Activated CD8-positive, alpha-beta memory T cell treated with anti-CD3 and anti-CD28 coated beads for 24 hours (primary cell): ENCODE measurements at places on chromosomes 1 and 21.

GRCh38 chr1:175155473-175155856 lies 37.1 kb downstream of the KIAA0040 start:
- DNase-seq: no peak

DNA sequence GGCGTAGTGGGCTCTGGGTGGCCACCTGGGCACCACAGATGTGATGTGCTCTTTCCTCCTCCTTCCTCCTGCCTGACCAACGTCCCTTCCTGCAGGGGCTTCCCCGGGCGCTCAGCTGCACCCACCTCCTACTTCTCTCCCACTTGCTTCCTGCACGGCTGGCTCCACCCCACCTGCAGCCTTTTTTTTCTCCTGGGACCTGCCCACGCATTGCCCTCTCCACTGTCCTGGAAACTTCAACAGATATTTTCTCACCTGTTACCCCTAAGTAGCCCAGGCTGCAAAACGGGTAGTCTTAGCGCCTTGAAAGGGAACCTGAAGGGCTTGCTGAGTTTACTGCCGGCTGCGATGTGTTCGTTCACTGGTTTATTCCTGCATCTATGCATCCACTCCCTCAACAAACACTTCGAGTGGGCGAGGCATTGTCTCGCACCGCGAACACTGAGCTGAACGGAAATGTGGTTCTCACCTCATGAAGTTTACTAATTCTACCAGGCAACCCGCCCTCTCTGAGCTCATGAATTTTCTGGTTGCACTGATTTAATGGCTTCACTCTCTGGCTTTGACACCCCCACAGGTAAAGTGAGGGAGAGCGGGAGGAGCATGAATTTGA lies 23.6 kb downstream of the ZBTB18 start:
- DNase-seq: peak; percentile 70

DNA sequence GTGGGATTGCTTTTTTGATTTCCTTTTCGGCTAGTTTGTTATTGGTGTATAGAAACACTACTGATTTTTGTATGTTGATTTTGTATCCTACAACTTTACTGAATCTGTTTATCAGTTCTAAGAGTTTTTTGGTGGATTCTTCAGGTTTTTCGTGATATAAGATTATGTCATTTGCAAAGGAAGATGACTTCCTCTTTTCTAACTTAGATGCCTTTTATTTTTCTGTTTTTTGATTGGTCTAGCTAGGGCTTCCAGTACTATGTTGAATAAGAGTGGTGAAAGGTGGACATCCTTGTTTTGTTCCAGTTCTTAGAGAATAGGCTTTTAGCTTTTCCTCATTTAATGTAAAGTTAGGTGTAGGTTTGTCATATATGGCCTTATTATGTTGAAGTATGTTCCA lies 13.1 kb upstream of the NHLH2 start:
- no peak for DNase-seq

GRCh38 chr1:77948841-77949424 lies 29.9 kb downstream of the FUBP1 start:
- no peak for DNase-seq

GRCh38 chr21:30964283-30964682 lies 74.0 kb downstream of the KRTAP19-8 start:
- DNase-seq: no peak

DNA sequence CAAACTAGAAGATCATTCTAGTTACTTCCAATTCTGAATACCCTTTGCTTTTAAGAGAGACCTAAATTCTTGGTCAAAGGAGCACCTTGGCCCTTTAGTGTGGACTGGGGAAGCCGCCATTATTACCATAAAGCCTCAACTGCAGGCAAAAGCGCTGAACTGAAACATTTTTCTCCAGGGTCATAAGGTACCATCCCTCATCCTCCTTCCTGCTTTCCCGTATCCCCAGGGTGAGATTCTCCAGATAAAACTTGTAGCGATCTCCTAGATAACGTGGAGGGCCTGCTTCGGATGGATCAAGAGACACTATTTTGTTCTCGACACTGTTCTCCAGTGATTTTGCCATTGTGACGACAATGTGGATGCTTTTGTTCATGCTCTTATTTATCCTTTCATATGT lies 9.8 kb downstream of the SLAMF1 start:
- no peak for DNase-seq

DNA sequence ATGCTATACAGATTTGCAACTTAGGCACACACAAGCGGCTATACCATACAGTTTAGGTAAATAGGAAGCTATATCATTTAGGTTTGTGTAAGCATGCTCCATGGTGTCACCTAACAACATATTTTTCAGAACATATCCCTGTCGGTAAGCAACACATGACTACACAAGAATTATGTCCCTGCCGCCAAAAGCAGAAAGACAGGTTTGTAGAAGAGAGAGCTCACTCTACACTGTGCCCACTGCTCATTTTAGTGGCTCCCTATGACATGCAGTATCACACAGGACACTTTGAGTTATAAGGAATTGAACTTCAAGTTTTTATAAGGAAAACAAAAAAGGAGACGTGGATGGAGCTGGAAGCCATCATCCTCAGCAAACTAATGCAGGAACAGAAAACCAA lies 132.5 kb upstream of the KAZN start:
- no peak for DNase-seq

DNA sequence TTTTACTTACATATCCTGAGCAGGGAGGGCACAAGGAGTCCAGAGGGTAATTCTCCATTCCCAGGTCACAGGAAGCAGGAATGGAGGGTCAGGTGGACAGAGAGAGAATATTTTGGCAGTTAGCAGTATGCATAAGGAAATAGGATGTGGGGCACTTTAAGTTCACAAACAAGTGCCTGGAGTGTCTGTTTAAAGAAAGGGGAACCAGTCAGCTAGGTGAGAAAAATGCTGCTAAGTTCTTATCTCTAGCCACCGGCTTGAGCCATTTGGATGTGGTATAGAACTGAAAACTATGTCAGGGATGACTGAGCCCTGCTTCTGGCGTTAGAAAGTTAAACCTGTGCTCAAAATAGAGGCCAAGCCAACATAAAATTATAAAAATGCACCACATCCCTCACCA lies 739.7 kb upstream of the NCAM2 start:
- no peak for DNase-seq

GRCh38 chr1:30190511-30191153 lies 532.8 kb downstream of the MATN1 start:
- peak; percentile 35 for DNase-seq
